Nucleus accumbens (tissue), 56 donors: ENCODE measurements at places on chromosomes 3 and 15.

DNA sequence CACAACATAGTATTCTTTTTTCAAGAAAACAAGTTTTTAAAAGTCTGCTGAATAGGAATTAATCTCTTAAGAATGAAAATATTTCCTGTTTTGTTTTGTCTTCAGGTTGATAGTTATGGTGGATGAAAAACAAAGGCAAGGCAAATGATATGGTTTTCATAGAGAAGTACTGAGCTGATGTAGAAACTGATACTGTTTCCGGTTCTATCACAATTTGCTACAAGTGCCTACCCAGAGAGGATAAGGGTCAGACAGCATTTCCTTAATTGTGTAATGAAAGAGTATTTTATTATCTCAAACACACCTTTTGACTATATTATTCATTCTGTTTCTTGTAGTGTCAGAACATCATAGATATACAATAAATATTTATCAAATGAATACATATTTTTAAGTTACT is 836.3 kb downstream of the SQOR start:
- no peak for DNase-seq

DNA sequence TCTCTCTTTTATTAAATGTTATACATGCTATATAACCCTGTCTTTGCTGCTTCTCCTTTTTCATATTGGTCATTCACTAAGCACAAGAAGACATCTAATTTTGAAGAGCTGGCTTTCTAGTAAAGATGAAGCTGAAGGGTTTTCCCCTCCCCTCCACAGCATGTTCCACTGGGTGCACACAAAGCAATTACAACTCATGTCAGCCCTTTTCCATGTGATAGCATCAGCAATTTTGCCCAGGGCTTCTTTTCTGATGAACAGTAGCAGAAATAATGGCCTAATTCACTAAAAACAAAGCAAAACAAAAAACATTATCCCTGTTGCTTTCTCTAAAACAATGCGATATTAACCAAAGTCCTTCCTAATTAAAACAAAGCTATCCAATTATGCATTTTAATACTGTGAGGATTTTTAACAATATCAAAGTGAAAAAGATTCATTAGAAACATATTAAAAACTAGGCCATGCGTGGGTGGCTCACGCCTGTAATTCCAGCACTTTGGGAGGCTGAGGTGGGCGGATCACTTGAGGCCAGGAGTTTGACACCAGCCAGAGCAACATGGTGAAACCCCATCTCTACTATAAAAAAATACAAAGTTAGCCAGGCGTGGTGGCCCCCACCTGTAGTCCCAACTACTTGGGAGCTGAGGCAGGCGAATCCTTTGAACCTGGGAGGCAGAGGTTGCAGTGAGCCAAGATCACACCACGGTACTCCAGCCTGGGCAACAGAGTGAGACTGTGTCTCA is 12.2 kb upstream of the PIK3R4 start:
- DNase-seq: no peak

DNA sequence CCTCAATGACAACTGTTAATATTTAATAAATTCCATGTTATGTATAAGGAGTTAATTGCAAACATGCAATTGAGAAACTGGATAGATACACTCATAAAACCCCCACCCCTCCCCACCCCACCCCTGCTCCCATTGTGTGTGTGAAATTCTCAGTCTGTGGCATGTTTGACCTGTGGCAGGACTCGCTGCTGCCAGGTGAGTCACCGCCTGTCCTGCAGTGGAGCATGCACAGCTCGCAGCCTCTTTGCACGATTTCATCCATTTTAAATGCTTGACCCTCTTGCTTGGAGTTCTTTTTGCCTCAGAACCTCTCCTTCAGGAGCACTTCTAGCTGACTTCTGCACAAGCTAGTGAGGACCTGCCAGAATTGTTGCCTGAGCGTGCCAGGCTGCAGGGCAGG is 5.3 kb upstream of the APEH start:
- DNase-seq: no peak

GRCh38 chr3:163056874-163057497 is 1560.4 kb downstream of the OTOL1 start:
- no peak for DNase-seq

- no peak for DNase-seq
Observed at GRCh38 chr15:55873024-55873720, 120.2 kb downstream of the NEDD4 start.

DNA sequence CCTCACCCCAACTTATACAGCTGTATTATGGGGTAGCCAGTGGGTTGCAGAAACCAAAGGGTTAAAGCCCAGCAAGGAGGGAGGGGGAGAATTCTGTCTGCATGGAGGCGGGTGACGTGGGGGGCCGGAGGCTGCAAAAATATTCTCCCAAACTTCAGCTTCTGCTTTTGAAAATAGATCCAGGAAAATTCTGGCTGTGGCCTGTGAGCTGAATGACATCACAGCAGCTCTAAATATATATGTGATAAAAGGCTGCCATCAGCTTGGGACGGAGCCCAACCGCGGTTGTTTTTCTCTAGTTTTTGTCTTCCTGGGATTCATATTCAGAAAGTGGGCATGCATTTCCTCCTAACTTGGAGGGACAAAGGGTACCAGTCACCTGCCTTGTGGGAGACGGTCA is 27.6 kb downstream of the MAPKAPK3 start:
- DNase-seq: no peak

DNA sequence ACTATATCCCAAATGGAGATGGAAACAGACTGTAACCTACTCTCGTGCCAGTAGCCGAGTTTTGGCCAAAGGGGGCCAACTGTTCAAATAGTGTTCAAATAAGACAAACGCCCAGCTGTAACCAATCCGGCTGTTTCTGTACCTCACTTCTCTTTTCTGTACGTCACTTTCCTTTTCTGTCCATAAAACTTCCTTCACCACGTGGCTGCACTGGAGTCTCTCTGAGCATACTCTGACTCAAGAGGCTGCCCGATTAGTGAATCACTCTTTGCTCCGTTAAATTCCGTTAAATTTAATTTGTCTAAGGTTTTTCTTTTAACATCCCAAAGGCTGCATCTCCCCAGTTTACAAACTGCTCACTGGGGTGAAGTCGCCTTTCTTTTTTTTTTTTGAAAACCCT is 219.2 kb upstream of the P2RY1 start:
- DNase-seq: no peak

- no peak for DNase-seq
Observed at GRCh38 chr3:152317956-152318355, 49.2 kb downstream of the MBNL1 start.

GRCh38 chr15:99473981-99474906 is 91.5 kb upstream of the MEF2A start:
- DNase-seq: peak; percentile 20

- DNase-seq: no peak
Observed at GRCh38 chr3:56122911-56123310, 345.4 kb downstream of the ERC2 start.

DNA sequence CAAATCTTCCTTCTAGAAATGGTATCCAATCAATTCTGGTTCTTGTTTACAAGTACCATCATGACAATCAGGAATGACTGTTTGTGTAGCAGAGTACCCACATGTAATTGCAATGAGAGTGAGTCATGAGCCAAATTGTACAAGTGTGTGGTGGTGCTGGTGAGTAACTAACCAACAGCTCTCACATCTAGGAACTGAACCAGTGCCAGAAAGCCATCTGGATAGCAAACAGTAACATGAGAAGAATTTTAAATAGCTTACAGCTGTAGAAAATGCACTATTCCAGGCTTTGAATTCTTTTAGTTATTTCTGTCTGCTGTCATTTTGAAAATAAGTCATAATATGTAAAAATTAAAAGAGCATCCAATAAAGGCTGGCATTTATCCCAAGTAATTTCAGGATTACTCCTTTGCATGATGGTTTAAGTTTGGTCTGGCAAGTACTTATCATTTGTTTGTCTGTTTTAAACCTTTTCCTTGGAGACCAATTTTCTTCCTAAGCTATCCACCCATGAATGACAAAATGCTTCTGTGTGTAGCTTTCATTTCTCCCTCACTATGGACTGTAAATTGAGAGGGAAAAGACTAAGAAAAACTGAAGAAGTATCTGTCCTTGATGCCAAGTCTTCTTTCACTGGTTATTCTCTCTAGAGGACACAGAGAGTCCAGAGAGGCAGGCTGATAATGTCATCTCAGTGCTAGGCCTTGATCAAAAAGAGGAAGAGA is 60.0 kb downstream of the PIK3CB start:
- peak; percentile 37 for DNase-seq

DNA sequence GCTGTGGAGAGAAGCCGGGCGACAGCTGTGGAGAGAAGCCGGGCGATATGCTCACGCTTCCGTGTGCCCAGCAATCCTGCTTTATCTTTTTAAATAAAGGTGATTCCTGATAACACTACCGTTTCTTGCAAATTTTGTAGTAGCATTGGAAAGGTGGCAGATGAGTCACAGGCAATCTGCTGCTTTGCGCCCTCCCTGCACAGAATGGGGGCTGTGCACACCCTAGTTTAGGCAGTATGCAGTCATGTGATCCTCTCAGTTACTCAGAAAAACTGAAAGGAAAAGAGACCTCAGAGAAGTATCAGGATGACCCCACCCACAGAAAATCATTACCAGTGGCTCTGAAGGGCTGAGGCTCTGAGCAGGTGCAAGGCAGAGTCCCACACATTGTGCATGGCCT is 24.9 kb upstream of the TMCC1 start:
- DNase-seq: peak; percentile 15
